ENCODE measurements at places on chromosomes 5 and 9.

GRCh38 chr5:92527311-92528078, 1053.5 kb downstream of the NR2F1-AS1 start:
- DNase-seq: no peak

DNA sequence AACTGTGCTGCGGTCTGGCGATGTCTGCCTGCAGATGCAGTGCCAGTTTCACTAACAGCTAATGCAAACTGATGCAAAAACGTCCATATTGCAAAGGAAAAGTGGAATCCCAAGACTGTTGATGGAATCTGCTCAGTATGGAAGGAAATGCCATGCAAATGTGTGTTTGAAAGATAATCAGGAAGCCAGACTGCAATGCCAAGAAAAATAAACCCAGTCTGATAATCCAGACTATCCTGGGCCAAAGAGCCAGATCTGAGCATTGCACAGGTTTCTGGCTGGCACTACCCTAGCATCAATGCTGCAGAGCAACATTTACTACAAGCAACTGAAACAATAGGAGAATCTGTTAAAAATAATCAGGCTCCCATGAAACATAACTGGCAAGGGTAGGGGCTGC, 130.3 kb downstream of the FSTL4 start:
- no peak for DNase-seq

- peak; percentile 87 for DNase-seq
These were observed 5.8 kb upstream of the C5orf52 start for GRCh38 chr5:157665467-157666070.

GRCh38 chr5:119031011-119031886, 39.6 kb upstream of the DMXL1 start:
- DNase-seq: no peak

DNA sequence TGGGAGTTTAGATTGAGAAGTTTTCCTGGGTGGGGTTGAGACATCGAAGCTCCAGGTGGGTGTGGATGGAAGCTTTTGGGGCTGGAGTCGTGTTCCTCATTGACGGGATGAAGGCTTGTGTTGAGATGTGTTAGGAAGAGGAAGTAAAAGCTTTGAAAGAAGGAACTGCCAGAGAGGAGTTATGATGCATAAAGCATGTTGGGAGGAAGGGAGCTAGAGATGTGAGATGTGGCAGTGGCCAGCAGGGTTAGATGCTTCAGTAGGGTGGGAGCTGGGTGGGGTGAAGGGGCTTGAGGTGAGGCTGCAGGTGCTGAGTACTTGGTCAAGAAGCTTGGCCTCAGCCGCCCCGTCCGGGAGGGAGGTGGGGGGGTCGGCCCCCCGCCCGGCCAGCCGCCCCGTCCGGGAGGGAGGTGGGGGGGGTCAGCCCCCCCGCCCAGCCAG, 56.7 kb downstream of the HSPA4 start:
- no peak for DNase-seq

- DNase-seq: peak; percentile 48
These were observed 28.8 kb downstream of the LHX2 start for GRCh38 chr9:124040186-124040931.

DNA sequence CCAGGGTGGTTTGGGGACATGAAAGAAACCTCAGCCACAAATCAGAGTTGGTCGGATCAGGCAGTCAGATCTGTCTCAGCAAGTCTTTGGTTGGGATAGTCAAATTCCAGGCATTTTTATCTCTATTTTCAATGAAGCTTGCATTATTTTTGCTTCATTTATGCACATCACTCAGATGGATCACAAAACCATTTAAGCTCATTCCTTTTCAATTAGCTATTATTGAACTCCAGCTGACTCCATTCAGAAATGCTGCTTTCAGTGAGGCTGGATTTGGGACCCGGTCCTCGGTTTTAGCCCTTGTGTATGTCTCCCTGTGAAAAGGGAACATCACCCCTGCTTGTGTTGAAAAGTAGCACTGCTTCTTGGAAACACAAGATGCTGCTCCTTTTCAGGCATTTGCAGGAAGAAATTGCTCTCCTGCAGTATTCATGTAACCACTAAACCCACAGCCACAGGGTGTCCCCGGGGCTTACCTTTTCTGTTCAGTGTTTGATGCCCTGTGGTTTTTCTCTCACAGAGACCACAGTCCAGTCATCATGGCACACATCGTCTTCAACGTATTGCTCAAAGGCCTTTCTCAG, 232.9 kb downstream of the NFIB start:
- peak; percentile 68 for DNase-seq

DNA sequence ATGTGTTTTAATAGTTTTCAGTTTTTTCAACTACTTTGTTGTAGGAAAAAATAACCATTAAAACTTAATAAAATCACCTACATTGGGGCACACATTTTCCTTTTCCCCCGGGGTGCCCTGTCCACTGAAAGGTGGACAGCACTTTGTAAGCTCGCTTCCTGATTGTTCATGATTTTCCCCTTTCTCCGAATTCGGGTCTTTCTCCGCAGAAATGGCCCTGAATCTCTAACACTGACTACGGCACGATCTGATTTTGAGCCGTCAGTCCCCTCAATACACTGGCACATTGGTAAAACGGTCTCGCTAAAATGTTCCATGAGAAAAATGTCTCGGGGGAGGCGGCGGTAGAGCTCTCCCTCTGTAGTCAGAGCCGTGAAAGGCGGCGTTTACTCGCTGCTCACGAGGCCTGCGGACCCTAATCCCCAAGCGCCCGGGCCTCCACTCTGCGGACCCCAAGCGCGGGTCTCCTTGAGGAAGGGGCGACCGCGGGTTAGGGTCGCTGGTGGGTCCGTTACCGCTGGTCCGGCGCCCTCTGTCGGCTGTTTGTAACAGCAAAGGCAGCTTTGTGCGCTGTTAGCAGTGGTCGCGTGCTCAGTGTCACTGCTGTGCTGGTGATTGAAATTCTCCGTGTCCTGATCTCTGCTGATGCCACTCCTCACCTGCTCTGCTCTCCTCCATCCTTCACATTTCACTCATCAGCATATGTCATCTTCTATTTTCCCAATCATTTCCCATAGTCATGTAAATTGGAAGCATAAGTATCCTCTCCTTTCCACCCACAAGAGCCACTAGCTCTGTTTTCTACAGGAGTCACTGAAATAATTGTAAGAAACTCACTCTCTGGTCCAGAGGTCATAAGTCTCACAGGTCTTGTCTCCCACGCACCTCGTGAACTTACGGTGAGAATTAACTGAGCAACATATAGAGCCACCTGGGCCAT, 10.8 kb upstream of the IFNA2 start:
- DNase-seq: no peak

DNA sequence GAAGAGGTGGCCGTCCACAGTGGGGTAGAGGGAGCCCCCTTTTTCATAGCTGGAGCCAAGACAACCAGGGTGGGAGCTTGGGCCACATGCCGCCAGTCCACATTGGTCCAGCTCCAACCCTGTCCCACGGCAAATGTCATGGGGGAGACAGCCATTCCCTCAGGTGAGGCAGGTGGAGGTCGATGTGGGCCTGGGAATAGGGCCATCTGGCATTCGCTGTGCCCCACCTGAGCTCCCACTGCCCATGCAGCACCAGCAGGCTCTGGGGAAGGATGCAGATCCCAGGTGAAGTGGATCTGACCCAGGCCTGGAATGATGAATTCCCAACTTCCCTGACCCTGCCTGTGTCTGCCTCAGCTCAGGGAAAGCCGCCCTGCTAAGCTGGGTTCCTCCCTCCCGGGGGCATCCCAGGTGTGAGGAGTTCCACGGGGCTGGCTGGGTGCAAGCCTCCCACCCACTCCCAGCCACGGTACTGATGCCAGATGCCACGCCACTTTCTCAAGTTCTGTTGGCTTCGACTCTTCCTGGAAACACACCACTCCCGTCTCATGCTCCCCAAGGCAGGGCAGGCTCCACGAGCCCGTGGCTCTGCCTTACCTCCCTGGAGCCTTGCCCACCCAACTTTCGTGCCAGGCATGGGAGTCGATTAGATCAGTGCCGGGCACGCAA, 25.2 kb upstream of the FCN2 start:
- no peak for DNase-seq

DNA sequence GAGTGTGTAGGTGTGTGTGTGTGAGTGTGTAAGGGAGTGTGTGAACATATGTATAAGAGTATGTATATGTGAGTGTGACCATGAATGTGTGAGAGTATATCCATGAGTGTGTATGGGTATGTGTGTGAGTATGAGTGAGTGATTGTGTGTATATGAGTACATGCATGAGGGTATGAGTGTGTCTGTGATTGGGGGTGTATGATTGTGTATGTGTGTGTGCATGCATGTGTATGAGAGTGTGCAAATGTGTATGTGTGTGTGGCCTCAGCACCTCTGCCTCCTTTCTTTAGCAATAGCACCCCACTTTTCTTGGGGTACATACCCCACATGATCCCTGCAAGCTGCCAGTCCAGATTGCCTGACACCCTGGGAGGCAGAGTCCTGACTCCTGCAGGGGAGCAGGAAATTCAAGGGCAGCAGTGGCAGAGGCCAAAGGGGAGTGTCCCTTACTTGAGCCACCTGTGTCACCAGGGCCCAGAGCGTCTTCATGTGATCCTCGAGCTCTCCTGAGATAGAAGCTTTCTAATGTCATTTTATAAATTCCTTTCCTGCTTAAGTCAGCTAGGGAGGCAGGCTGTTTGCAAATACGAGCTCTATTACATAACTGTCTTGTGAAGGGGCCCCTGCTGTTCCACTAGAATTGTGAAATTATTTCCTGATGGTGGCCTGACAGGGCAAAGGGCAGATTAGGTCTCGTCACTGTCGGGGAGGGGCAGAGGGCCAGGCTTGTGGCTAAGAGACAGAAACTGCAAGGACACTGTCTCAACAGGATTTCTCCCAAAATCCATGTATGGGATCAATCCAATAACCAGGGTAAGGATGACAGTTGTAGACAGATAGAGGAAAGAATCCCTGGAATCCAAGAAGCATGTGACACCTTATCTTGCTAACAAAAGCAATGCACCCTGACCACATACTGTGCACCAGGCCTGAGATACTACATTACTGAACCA, 389.1 kb downstream of the GADD45G start:
- DNase-seq: no peak

DNA sequence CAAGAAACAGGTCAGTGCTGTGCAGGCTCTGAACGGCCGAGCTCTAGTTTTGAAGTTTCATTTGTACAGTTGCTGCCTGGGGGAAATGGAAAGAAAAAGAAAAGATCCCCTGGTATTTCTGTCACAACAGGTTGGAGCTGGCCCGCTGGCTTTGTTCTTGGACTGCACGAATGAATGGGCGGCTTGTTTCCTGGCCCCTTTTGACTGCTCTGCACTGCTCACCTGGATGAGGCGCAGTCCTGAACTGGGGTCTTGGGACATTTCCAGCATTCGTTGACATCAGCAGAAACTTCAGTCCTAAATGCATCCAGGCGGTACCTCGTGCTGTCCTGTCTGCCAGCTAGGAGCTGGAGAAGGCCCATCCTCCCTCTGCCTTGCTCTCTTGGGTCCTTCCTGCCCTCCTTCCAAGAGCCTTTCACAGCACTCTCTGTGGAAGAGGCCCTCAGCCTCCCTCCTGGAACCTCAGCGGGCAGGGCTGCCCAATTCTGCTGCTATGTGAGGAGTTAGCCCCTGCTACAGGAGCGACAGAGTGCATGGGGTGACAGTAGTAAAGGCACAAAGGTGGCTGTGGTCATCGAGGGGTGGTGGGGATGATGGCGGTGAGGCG, 189.2 kb downstream of the FSTL4 start:
- DNase-seq: no peak

DNA sequence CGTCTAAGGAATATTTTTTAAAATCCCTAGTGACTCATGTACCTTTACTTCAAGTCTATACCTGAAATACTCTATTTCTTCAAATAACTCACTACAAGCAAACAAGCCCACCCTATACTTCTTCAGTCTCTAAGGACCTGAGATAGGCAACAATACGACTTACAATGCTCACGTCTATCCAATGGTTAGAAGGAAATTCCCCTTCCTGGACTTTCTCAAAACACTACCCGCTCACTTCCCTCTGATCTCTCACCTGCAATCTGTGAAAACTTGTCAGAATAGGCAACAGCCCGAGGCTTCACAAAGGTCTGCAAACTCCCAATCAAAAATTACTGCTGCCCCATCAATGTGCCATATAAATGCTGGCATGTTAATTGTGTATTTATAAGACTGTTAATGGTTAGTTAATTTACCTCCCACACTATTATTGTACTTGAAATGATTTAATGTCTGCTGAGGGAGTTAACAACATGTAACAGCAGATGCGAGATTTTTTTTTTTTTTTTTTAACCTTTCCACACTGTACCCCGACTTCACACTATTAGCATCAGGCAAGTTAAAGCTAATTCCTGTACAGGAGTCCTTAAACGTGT, 27.3 kb downstream of the MAPKAP1 start:
- DNase-seq: peak; percentile 65

GRCh38 chr5:3789519-3790193, 194.0 kb downstream of the IRX1 start:
- DNase-seq: no peak

- no peak for DNase-seq
These were observed 135.4 kb downstream of the ISL1 start for GRCh38 chr5:51518607-51519006.

DNA sequence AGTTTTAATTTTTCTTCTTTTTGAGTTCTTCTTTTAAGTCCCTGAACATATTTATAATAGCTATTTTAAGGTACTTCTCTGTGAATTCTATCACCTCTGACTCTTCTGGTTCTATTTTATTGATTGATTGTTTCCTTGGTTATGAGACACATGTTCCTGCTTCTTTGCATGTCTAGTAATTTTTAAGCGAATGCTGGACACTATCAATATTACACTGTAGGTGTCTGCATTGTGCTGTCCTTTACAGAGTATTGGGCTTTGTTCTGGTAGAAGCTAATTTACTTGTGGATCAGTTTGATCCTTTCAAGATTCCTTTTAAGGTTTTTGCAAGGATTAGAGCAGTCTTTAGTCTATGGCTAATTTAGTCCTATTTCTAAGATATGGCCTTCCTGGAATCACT, 195.7 kb downstream of the GAPVD1 start:
- DNase-seq: no peak

- DNase-seq: no peak
These were observed 5.0 kb downstream of the KCNIP1 start for GRCh38 chr5:170508660-170509347.

GRCh38 chr5:51650824-51651223, 267.6 kb downstream of the ISL1 start:
- no peak for DNase-seq

DNA sequence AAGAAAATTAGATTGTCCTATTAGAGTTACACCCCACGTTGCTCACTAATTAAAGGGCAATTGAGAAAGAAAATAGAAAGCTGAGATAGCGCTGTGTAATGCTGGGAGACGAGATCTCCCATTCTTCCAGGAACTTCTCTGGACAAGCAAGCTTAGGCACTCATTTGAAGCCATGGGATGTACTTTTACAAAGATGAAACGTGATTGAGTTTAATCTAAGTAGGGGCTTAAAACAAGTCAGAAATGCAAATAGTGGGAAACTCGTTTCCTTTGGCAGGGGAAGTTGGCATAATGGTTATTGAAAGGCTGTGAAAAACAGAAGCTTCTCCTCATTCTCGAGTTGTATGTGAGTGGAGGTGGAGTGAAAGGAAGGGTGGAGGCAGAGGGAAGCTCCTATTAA, 3.7 kb downstream of the PRDM6 start:
- DNase-seq: no peak

DNA sequence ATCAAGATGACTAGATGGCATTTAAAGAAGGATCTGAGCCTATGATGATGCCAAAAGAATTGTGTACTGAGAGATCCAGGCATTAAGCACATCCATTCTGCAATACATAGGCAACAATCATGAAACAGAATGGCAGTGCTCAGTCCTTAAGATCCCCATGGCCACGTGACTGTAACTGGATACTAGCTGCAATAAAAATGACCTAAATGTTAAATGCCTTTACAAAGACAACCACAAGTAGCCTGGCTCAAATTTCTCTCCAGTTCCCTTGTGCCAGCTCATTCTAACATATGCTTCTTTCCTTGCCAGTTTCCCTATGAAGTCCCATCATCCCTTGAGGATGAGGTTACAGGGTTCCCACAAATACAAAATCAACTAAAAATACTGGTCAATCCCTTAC, 148.3 kb upstream of the GHR start:
- peak; percentile 4 for DNase-seq

All from bronchial epithelial cell (primary cell).